ENCODE measurements at places on chromosomes 6 and 20.

DNA sequence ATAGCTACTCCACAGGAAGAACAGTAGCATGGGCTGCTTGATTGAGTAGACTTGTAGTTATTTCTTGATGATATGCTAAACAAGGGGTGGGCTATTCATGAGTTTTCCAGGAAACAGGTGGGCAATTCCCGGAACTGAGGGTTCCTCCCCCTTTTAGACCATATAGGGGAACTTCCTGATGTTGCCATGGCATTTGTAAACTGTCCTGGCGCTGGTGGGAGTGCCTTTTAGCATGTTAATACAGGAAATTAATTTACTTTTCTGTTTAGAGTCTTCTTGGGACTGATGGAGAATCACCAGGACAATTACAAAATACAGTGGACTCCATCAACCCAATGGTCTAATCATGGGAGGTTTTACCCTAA is 22.7 kb downstream of the CYP24A1 start:
- DNase-seq = no peak

GRCh38 chr6:33323623-33323948 is 6.0 kb upstream of the ZBTB22 start:
- no peak for DNase-seq

- DNase-seq = no peak
Measured at GRCh38 chr6:18262702-18263417, 1.5 kb downstream of the DEK start.

DNA sequence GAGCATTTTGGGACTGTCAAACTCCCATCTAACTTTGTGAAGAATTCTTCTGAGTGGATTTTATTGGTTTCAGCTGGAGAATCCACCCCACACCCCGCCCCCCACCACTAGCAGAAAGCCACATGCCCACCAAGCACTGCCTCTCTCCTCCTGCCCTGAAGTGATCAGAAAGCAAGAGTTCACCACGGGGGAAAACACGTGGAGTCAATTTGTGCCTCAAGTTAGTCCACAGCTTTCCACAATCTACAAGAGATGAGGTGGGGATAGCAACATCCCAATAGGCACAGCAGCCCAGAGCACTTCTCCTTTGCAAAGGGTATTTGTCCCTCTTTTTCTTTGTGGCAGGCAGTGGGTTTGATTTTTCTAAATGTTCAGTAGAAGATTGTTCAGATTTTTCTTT is 177.3 kb upstream of the NT5E start:
- DNase-seq = no peak

DNA sequence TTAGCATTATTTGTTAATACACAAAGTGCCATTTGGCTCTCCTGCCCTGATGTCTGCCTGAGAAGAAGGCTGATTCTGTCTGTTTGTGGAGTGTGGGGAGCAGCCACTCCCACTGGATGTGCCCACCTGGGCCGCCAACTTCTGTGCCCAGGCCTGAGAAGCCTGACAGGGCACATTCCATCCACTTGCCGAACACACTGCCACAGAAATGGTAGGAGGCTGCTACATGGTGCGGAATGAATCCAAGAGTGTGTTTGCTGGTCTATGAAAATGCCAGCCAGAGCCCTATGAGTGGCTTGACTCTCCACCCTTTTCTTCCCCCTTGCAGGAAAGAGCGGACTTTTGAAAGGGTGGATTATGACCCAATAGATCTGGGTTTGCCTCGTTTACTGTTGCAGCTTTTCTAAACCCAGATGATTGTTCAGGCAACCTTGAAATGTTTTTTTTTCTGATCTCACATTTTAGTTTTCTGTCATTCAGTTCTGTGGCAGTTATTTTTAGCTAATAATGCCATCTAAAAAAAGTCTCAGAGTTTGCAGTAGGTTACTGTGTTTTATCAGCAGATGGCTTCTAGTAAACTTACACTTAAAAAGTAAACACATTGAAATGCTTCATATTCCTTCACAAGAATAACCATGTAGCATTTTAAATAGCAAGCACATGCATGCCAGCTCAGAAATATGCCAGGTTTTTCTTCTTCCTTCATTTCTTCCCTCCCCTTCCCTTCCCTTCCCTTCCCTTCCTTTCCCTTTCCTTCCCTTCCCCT is 196.5 kb downstream of the SLC35F1 start:
- no peak for DNase-seq

GRCh38 chr6:12170351-12171092 is 119.6 kb upstream of the EDN1 start:
- DNase-seq = no peak

DNA sequence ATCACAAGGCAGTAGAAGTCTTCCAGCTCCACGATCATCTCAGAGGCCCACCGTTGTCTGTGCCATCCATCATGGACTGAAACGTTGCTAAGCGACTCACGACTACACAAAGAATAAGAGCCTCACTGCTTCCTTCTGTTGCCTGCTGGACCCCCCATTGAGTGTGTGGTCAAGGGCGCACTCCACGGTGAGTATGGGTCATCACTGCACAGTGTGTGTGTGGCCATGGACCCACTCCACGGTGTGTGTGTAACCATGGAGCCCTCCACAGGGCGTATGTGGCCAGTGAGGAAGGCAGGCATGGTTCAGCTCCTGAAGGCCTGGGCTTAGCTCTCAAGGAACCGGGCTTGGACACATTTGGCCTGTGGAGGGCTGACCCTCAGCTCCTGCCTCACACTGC is 123.4 kb upstream of the AFDN start:
- no peak for DNase-seq

- no peak for DNase-seq
Measured at GRCh38 chr20:62405108-62405980, 1.7 kb downstream of the CABLES2 start.

GRCh38 chr20:46652699-46653098 is 1.4 kb upstream of the SLC13A3 start:
- DNase-seq = no peak

- DNase-seq = no peak
Measured at GRCh38 chr6:18317850-18318249, 53.5 kb upstream of the DEK start.

DNA sequence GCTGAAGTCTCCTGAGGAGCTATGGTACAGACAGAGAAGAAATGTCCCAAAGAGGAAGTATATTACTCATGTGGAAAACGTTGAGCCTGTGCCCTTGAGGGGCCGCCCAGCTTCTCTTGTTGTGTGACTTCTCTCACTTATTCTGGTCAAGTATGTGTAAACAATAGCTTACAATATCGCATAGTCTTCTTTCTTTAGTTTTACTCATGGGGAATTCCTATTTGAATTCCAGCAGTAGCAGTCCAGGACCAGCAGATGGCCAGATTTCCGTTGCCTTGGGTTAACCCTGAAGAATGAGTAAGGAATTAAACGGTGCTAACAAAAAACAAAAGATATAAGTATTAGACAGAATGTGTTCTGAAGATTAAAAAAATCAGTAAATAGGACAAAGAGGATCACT is 522.0 kb upstream of the GJE1 start:
- DNase-seq = no peak

- no peak for DNase-seq
Measured at GRCh38 chr6:168582571-168582981, 141.6 kb downstream of the SMOC2 start.

DNA sequence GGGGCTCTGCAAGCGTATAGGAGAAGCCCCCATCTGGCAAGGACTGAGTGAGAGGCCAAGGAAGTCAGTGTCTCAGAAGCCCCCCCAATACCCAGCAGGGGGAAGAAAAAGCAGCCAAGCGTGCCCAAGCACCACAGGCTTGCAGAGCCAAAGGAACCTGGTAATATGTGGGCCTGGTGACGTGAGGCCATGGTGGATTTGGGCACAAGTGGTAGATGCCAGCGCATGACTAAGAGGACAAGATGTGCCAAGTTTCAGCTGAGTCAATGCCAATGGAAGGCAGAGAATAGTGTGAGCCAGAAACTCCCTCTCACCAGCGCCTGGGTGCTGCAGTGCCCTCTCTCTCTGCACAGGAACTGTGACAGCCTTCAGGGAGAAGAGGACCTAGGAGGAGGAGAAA is 110.0 kb downstream of the QRSL1 start:
- DNase-seq = no peak

DNA sequence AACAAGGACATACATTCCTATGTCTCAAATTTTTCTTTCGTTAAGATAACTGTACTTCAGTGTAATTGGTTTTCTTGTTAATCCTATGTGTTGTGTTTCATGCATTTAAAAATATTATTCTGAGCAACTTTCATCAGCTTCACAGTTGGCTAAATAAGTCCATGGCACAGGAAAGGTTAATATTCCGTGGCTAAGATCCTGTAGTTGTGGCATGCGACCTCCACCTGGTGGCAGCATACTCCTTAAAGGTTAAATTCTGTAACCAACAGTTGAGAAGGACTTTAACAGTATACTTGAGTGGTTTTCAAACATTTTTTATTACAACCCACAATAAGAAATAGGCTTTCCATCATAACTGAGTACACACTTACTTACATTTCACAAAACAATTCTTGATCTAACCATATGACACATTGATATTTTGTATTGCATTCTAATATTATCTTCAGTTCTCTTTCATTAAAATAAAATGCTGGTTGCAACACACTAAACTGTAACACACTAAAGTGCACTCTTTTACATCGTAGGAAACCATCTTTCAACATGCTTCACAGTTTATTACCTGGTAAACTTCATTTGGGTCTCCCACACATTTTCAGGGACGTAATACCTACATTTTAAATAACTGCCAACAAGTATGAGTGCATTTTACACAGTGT is 118.3 kb downstream of the SLX4IP start:
- peak; percentile 6 for DNase-seq

GRCh38 chr6:2687456-2687855 is 63.3 kb downstream of the MYLK4 start:
- DNase-seq = no peak

DNA sequence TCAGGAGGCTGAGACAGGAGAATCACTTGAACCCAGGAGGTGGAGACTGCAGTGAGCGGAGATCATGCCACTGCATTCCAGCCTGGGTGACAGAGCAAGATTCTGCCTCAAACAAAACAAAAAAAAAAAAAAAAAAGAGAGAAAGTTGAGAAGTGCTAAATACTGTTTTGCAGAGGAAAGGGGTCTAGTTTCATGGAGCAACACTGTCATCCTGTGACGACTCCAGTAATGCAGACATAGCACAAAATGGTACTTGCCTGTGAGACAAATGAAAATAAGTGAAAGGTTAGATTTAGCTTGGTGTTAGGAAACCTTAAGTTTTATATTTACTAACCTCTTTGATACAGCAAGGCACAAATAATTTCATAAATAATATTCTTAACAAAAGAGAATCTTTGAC is 29.7 kb downstream of the CEP162 start:
- no peak for DNase-seq

DNA sequence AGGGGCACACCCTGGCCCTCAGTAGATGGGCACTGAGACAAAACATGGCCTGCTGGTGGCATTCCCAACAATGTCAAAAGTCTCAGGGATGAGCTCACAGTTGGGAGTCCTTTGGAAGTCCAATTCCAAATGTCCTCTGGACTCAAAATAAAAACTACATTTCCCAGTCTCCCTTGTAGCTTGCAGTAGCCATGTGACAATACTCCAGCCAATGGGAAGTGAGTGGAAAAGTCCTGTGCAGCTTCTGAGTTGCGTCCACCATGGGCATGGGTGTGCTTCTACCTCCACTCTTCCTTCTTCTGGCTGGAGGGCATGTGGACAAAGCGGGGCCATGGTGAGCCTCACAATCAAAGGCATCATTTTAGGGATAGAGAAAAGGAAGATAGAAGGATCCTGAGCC is 5.8 kb upstream of the ADAM33 start:
- DNase-seq = no peak

DNA sequence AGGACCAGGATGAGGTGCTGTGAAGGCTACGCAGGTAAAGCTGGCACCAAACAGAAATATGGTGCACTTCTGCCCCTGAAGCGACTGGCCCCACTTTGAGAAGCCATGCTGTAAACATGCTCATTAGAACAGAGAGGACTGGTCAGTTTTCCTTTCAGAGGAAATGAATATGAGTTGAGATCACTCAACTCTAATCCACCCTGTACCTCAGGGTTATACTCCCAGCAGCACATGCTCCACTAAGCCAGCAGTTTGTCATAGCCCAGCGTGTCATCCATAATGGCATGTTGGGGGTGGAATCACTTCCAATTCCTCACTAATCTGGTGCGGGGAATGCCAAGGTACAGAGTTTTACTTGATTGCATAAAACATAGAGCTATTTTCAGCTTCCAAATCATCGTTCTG is 98.1 kb downstream of the HIVEP2 start:
- DNase-seq = no peak

DNA sequence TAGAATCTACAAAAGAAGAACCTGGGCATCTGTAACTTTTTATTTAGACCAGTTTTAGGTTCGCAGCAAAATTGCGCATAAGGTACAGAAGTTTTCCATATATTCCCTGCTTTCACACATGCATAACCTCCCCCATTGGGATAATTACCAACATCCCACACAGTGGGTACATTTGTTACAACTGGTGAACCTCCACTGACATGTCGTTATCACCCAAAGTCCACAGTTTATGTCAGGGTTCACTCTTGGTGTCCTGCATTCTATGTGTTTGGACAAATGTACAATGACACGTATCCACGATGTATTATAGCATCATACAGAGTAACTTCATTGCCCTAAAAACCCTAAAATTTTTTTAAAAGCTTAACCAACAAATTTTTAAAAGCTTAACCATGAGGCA is 109.7 kb downstream of the SMLR1 start:
- no peak for DNase-seq

DNA sequence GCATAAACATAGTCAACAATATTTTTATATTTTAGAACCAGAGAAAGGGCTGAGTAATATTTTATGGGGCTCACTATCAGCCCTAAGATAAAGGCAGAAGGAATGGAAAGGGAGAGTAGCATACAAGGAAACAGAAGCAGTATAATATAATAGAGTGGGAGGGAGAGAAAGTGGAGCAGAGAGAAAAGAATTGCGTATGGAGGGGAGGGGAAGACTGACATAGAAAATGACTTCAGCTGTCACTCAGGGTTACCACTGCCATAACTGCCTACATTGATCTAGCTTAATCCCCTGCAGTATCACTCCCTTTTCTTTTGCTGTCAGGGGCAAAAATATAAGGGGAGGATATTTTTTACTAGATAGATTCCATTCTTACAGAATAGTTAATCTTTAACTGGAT is 1133.5 kb upstream of the MAP3K7 start:
- no peak for DNase-seq

- DNase-seq = no peak
Measured at GRCh38 chr6:42774201-42774600, 7.7 kb upstream of the BICRAL start.

DNA sequence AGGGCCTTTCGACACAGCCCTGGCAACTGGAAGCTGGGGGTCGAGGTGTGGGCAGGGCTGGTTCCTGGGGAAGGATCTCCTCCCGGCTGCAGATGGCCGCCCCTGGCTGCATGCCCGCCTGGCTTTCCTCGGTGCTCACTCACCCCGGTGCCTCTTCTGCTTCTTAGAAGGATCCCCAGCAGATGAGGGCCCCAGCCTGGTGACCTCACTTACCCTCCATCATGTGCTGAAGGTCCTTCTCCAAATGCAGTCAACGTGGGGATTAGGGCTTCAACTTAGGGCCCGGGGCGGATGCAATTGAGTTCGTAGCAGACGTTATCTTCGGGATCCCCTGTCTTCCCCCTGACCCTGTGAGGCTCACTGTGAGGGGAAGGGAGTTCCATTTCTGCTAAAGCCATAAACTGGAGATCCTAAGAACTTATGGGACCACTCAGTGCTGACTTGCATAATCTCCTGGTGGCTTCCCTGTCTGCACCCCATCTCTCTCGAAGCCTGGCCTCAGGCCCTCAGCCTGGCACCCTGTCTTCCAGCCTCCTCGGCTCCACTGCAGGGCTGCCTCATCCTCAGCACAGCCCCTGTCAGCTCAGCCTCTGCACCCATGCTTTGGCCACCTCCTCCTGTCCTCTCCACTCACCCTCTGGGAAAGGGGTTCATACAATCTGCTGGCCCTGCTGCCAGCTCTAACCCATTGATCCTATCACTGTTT is 92.6 kb downstream of the THBS2 start:
- no peak for DNase-seq
